ENCODE measurements at places on chromosomes 4 and X.

- DNase-seq: no peak
Measured at GRCh38 chr4:88185906-88186305, 27.5 kb upstream of the ABCG2 start.

GRCh38 chrX:19602866-19603622 is 87.7 kb upstream of the MAP3K15 start:
- no peak for DNase-seq

- DNase-seq: no peak
Measured at GRCh38 chrX:25427873-25428555, 412.2 kb upstream of the ARX start.

DNA sequence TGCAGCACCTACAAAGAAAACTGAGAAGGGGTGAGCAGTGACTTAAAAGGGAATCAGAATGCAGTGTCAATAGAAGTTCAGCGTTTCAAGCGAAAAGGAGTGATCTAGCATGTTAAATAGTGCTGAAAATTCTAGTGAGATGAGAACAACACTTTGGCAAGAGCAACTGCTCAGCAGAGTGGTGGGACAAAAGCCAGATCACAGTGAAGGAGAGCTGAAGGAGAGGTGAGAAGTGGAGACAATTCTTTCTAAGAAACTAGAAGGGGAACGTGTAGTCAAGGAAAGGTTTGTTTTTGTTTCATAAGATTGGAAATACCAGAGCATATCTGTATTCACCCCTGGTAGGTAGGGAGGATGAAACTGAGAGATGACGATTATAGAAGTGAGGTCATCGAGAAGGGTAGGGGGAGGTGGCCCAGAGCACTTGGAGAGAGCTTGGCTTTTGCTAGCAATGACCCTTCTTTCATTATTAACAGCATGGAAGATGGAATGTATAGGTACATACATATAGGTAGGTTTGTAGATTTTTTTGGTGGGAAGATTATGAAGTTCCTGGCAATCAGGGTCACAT is 33.7 kb downstream of the SRPX2 start:
- DNase-seq: no peak

DNA sequence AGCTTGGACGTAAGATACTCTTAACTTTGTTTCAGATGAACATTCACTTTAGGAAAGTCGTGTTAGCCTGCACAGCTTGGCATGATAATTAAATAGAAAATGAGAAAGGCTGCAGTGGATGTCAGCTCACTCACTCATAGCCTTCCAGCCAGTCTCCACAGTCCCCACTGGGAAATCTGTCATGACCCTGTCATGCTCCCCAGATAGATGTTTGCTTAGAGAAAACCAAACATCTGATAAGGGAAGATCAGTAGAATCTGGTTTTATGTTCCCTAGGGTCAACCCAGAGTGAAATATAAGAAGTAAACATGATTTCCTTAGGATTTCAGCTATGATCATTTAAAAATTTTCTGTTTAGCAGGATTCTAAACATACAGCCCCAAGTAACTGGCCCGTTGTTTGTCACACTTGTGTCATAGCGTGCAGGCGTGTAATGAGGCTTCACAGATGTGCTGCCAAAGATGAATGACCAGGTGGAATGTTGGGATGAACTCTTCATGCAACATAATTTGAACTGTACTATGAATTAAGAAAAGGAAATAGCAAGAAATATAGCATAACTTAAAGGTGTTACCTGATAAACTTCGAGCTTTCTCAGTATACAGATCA is 180.1 kb downstream of the BANK1 start:
- no peak for DNase-seq

Data from CD4-positive, alpha-beta T cell treated with Interleukin-17A for 1 hour (primary cell).